ENCODE measurements at places on chromosomes 11 and 22.

GRCh38 chr11:114142707-114143106, 83.2 kb downstream of the ZBTB16 start:
- DNase-seq: no peak

GRCh38 chr11:119592642-119593041, 136.4 kb downstream of the NECTIN1 start:
- no peak for DNase-seq

- no peak for DNase-seq
Measured at GRCh38 chr11:40139536-40139935, 1319.9 kb downstream of the LRRC4C start.

- no peak for DNase-seq
Measured at GRCh38 chr22:35476341-35476740, 64.3 kb upstream of the RASD2 start.

DNA sequence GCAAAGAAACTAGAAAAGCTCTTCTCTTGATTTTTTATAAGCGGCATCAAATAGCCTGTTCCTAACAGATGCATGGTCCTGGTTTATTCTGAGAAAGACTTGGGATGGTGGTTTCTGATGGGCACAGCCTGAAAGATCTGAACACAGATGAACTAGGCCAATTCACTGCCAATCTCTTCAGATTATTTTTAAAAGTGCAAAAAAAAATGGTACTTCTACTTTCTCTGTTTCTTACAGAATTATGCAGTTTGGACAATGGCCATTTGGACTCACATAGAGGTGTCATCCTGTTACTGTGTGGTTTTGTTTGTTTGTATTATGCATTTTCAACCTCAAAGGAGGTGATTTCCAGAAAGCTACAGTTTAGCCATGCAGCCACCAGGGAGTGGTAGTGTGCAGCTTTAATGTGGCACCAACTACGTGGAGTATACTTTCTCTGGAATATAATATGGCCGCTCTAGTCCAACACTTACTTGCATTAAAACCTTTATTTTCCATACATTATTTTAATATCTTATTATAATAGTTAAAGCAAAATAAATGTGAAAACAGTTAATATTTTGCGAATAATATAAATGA, 469.8 kb upstream of the KIRREL3 start:
- DNase-seq: no peak

GRCh38 chr22:30201945-30202344, 44.6 kb downstream of the LIF start:
- no peak for DNase-seq

GRCh38 chr11:102560555-102561011, 30.0 kb upstream of the MMP7 start:
- peak; percentile 20 for DNase-seq

DNA sequence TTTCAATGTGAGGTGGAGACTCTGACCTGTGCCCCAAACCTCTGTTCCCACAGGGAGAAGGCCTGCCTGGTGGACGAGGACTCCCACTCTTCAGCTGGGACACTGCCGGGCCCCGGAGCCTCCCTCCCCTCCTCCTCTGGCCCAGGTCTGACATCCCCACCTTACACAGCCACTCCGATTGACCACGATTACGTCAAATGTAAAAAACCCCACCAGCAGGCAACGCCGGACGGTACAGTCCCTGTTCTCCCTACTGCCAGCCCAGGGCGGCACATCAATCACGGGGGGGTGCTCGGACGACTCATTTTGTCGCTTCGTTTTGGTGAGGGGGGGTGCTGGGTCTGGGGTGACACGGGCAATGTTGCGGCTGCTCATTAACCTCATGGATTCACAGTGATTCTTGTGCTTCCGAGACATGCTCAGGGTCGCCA, 83.3 kb upstream of the SUSD2 start:
- DNase-seq: no peak

- no peak for DNase-seq
Measured at GRCh38 chr11:68354148-68354872, 41.9 kb downstream of the LRP5 start.

GRCh38 chr22:50061141-50061823, 3.2 kb upstream of the TTLL8 start:
- DNase-seq: no peak

DNA sequence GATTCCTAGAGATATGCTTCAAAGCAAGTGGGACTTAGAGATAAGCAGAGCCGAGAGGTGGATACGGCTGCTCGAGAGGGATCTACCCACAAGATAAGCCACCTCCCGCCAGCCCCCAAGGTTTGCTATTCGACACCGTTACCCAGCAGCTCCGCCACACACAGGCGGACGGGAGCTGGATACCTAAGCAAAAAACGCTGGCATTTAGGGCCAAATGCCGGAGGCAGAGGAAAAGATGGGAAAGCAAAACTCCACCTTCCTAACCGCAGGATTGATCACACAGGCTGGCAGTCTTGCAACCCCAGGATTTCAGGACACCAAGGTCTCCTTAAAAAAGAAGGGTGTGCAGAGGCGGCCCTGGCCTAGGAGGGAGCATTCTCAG, 709 bp downstream of the FTH1 start:
- DNase-seq: no peak

- DNase-seq: peak; percentile 72
Measured at GRCh38 chr11:111454561-111455192, 57.5 kb downstream of the BTG4 start.

DNA sequence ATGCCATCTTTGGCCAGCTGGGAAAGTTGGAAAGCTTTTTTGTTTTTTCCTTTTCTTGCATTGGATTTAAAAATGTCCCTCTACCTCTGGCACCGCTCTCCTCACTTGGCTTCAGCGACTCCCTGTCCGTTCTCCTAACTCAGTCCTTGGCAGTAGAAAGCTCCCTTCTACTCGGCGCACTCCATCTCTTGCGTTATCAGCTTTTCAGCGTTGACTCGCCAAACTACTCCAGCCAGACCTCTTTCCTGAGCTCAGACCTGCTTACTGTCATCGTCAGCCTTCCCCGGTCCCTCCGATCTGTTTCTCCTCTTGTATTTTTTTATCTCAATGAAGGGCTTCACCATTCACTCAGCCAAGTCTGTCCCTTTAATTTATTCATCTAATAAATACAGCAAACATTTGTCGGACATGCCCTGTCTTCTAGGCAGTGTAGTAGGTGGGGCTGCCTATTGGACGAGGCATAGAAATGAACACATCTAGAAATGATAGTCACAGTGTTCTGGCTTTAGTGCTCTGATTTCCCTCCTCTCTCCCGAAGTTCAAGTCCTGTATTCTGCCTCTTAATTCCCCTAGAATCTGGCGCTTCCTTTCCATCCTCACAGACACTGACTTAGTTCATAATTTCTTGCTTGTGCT, 839 bp downstream of the CEP164 start:
- peak; percentile 44 for DNase-seq

DNA sequence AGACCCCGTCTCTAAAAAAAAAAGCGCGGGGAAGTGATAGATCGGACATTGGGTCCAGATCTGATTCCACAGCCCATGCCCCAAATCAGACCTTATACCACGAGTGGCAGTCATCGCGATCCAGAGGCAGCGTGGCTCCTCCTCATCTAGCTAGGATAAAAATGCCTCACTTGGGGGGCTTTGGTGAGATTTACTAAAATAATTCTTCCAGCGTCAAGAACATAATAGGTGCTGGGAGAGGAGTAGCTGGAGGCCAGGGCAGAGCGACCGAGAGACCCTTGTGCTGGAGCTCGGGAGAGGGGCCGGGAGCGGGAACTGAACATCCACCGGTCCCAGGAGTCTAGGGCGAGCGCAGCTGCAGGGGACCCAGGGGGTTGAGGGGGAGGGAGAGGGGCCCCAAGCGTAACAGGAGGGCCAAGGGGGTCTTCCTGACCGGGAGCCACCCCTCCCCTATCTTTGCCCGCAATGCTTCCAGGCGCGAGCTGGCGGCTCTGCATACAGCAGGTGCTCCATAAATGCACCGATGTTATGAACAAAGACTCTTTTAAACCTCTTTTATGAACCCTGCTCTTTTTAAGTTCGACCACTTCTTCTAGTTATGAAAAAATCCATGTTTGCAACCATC, 823 bp upstream of the CPT1A start:
- DNase-seq: no peak

GRCh38 chr11:126359431-126360048, 4.1 kb downstream of the ST3GAL4 start:
- DNase-seq: peak; percentile 60

- no peak for DNase-seq
Measured at GRCh38 chr11:133747409-133747808, 97.9 kb downstream of the SPATA19 start.

DNA sequence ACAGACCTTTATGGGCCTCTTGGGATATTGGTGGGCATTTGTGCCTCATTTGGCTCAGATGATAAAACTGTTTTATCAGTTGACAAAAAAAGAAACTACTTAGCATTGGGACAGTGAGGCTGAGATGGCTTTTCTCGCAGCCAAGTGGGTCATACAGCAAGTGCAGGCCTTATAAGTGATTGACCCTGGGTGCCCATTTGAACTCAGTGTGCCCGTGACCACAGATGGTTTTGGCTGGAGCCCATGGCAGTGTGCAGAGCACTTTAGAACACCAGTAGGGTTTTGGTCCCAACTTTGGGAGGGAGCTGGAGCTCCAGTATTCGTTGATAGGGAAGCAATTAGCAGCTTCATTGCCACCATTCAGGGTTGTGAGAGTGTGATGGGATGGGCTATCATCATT, 404.5 kb upstream of the LARGE1 start:
- DNase-seq: no peak

- no peak for DNase-seq
Measured at GRCh38 chr11:65581928-65582327, 6.1 kb downstream of the EHBP1L1 start.

- no peak for DNase-seq
Measured at GRCh38 chr11:15378941-15379340, 264.2 kb downstream of the INSC start.

DNA sequence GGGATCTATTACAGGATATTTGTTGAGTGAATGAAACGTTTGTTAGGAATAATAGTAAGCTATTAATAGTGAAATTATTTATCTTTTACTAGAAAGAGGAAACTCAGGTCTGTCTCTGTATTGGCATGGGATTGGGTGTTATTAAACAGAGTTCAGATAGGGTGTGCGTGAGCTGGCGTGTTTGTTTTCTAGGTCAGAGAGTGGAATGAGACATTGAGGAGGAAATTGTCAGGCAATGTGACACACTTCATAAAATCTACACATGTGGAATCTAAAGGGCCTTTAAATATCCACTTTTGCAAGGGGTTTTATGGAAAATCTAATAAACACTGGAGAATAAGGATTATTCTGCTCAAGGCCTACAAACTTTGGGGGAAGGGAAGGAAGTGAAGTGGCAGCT, 552.9 kb downstream of the NTM start:
- DNase-seq: no peak

DNA sequence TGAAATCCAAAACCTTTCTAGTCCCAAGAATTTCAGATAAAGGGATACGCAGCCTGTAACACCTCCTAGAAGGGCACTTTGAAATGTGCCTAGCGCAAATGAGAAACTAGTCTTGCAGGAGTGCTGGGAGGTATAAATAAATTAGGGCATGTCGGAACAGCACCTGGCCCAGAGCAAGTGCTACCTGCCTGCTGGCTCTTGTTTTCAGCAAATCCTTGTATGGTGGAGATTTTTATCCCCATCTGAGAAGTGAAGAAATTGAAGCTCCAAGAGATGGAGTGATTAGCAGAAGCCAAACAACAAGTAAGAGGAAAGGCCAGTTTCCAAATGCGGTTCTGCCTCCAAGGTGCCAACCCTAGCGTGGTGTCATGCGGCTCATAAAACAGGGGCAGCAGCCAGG, 36.7 kb upstream of the TFIP11 start:
- no peak for DNase-seq

- DNase-seq: no peak
Measured at GRCh38 chr11:90493379-90493778, 270.5 kb upstream of the CHORDC1 start.

DNA sequence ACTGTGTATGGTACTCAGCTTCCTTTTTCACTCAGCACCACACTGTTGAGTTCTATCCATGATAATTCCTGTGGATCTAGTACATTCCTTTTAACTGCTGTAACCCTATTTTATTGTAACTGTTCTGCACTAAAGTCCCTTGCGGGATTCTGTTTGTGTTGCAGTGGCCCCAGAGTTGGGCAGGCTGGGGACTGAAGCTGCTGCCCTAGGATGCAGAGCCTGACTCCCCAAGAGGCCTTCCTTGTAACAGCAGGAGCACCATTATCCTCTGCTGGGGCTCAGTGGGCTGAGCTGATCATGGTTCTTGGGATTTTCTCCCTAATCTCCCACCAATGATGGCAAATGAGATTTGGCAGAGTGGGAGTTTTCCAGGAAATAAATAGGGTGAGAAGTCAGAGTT, 77.7 kb downstream of the CABIN1 start:
- DNase-seq: no peak

DNA sequence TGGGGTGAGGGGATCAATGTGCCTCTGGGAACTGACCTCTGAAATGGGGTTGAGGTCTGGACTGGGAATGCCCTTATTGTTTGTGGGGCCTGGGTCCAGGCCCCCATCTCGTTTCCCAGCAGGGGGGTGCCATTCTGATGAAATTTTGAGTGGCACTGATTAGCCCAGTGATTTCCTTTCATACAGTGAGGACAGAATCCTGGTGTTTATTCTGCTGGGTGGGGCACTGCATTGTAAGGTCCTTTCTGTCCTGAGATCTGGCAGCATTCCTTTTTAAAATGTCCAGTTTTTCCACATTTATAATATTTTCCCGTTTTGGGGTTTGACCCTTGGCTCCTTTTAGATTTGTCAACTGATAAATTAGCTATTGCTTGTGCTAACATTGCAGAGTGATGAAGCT, 27.1 kb downstream of the OR10A6 start:
- no peak for DNase-seq

DNA sequence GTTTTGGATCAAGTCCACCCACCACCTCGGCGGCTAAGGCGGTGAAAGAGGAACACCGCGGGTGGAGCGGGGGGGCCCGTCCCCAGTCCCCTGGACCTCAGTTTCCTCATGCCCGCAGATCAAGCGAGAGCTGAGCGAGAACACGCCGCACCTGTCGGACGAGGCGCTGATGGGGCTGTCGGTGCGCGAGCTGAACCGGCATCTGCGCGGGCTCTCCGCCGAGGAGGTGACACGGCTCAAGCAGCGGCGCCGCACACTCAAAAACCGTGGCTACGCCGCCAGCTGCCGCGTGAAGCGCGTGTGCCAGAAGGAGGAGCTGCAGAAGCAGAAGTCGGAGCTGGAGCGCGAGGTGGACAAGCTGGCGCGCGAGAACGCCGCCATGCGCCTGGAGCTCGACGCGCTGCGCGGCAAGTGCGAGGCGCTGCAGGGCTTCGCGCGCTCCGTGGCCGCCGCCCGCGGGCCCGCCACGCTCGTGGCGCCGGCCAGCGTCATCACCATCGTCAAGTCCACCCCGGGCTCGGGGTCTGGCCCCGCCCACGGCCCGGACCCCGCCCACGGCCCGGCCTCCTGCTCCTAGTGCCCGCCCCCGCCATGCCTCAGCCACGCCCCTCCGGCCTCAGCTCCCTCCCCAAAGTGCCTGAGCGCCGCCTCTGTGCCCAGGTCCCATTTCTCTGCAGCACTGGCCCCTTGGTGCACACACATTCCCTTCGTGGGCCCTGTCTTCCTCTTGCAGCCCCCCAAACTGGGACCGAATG, 12.7 kb downstream of the MAFF start:
- DNase-seq: no peak

GRCh38 chr22:48492366-48493320, 1335.0 kb downstream of the BRD1 start:
- peak; percentile 74 for DNase-seq
